ENCODE measurements at places on chromosomes 2 and 18. TPM values are rescaled to one million over a fixed set of nuclear protein-coding genes. Genes with fewer than 3 reads are reported as not detected.
A peak's percentile ranks its signal among the peaks of the same experiment; 100 is the strongest.

- H3K27me3 ChIP-seq: no peaks in the 10 kb centered on the region
- peaks cover 17% of the 10 kb centered on the region for H3K36me3 ChIP-seq
- peak within 1 kb of the TSS; percentile 80 for H3K4me3 ChIP-seq
- peak; percentile 94 for DNase-seq
- H3K27ac ChIP-seq: peak within 1 kb of the TSS; percentile 99
Measured at GRCh38 chr2:61888267-61889055, at the start of gene CCT4. Gene CCT4 (minus strand): TSS chr2:61888656. CDS start chr2:61888507, 149 bp downstream.

DNA sequence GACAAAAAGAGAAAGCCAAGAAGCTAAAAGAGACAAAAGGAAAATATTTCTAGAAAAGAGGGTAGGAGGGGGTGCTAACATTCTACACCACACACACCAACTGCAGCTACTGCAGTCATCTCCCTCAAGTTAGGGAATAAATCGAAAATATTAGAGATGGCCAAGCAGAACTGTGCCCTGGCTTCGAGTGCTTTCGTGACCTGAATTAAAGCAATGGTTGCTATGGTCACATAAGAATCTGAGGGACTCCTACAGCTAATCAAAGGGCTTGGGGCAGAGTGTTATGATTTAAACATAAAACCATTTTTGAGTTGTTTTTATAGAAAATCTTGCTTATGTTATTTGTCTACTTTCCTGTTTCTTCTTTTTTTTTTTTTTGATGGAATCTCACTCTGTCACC lies 159.6 kb upstream of the HNRNPA3 start:
- H3K4me3 ChIP-seq: no peak overlapping the region
- DNase-seq: no peak
- H3K27me3 ChIP-seq: no peaks in the 10 kb centered on the region
- no peak overlapping the region for H3K27ac ChIP-seq

DNA sequence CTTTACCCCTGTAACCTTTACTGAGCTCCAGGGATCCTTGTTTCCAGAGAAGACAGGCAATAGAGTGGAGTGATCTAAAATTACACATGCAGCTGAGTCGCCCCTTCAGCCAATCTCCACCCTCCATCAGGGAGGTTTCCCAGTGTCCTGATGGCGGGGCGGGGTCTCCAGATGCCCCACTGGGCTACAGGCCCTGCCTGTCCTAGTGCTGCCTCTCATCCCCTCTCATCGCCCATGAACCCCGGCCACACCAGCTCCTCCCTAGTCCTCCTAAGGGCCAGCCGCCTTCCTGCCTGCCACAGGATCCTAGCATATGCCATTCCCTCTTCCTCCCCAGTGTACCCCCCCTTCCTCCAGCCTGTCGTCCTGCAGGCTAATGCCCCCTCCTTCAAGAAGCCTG lies 144.1 kb upstream of the GLI2 start:
- no peak overlapping the region for H3K27ac ChIP-seq
- H3K4me1 ChIP-seq: peaks cover 12% of the 10 kb centered on the region
- H3K36me3 ChIP-seq: no peaks in the 10 kb centered on the region
- no peak overlapping the region for H3K4me3 ChIP-seq

GRCh38 chr18:35061804-35062203 lies 20.6 kb downstream of the MAPRE2 start:
- no peak for DNase-seq
- no peaks in the 10 kb centered on the region for H3K27me3 ChIP-seq
- no peaks in the 10 kb centered on the region for H3K4me1 ChIP-seq

DNA sequence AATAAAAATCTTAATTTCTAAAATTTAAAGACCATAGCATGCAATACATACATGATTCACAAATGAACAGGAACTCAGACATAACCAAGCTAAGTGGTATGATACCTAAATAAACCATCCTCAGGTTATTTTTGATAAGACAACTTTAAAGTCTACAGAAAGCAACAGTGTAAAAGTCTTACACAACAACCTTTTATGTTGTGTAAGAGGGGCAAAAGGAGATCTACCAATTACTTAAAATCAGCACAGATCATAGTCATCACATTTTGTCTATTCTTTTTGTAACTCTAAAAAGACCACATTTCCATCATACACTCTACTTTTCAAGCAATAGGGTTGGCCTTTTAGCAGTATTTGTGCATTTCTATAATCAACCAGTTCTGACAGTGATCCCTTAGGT lies 16.3 kb downstream of the SP3 start:
- H3K36me3 ChIP-seq: no peaks in the 10 kb centered on the region
- peaks cover 7% of the 10 kb centered on the region for H3K4me1 ChIP-seq
- no peaks in the 10 kb centered on the region for H3K27me3 ChIP-seq
- no peak overlapping the region for H3K27ac ChIP-seq
- H3K4me3 ChIP-seq: no peak overlapping the region
- no peak for DNase-seq

DNA sequence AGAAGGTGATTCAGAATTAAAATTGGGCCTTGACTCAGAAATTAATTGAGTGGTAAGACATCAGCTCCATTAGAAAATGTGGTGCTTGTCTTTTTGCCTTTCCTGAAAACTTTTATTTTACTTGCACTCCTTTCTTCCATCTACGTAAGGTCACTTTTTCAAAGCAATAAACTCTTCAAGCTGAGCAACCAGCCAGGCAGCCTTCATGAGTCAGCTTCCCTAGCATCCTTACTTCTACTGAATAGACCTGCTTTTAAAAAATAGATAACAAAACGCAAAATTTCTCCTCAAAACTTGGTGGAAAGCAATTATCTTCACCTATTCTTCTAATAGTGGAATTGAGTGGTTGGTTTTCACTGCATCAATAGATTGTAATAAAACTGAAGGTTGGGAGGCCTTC lies 504.2 kb downstream of the ARHGAP15 start:
- no peak for DNase-seq
- no peaks in the 10 kb centered on the region for H3K27me3 ChIP-seq
- H3K36me3 ChIP-seq: no peaks in the 10 kb centered on the region
- H3K27ac ChIP-seq: no peak overlapping the region
- H3K4me3 ChIP-seq: no peak overlapping the region

Gene ASPRV1
- total RNA-seq: 0.86 TPM

Gene MC5R
- total RNA-seq: not detected

Gene POTEJ
- total RNA-seq: not detected

Gene CXCR2
- total RNA-seq: 1.5 TPM

All from right lobe of liver (tissue), 6 donors.